ENCODE measurements at places on chromosomes 5 and 9. TPM values are rescaled to one million over a fixed set of nuclear protein-coding genes. Genes with fewer than 3 reads are reported as not detected.

SLC22A4 gene
- total RNA-seq: 4.0 TPM

ACTBL2 gene
- total RNA-seq: not detected

TMC1 gene
- 2.1 TPM for total RNA-seq

SHISAL2B gene
- total RNA-seq: not detected

SLC34A1 gene
- total RNA-seq: not detected

FOXI1 gene
- total RNA-seq: not detected

FAM114A2 gene
- total RNA-seq: 25.7 TPM

ADAMTS13 gene
- total RNA-seq: 12.6 TPM

COMMD10 gene
- total RNA-seq: 37.1 TPM

LHX3 gene
- total RNA-seq: not detected

PHYHD1 gene
- 55.1 TPM for total RNA-seq

PCDHGA9 gene
- total RNA-seq: 16.1 TPM

KIF27 gene
- 13.3 TPM for total RNA-seq

FAM200C gene
- 11.9 TPM for total RNA-seq

SLC6A7 gene
- total RNA-seq: 52.3 TPM

PAEP gene
- total RNA-seq: not detected

SYK gene
- 6.5 TPM for total RNA-seq

IFNA2 gene
- 1.0 TPM for total RNA-seq

ZBED3 gene
- 12.3 TPM for total RNA-seq

OBP2B gene
- not detected for total RNA-seq

CLTB gene
- 147 TPM for total RNA-seq

EIF4EBP3 gene
- 9.6 TPM for total RNA-seq

FLT4 gene
- total RNA-seq: 2.5 TPM

SH3TC2 gene
- 15.9 TPM for total RNA-seq

CDKN2B gene
- 3.0 TPM for total RNA-seq

GFI1B gene
- total RNA-seq: 0.25 TPM

RHOBTB3 gene
- 155 TPM for total RNA-seq

TRPM6 gene
- 1.8 TPM for total RNA-seq

BHMT gene
- 2.7 TPM for total RNA-seq

SAPCD2 gene
- 4.5 TPM for total RNA-seq

FREM1 gene
- 4.4 TPM for total RNA-seq

BARHL1 gene
- total RNA-seq: not detected

MYORG gene
- 31.2 TPM for total RNA-seq

TPM2 gene
- total RNA-seq: 34.4 TPM

ARHGEF39 gene
- total RNA-seq: 1.8 TPM

ORM2 gene
- not detected for total RNA-seq

GGTA1 gene
- total RNA-seq: 10.0 TPM

LEAP2 gene
- 0.99 TPM for total RNA-seq

TSSK1B gene
- total RNA-seq: not detected

C9orf153 gene
- 0.78 TPM for total RNA-seq

ABCA2 gene
- 348 TPM for total RNA-seq

AK8 gene
- 3.3 TPM for total RNA-seq

NREP gene
- total RNA-seq: 108 TPM

IFNA13 gene
- total RNA-seq: not detected

FASTKD3 gene
- 10.2 TPM for total RNA-seq

NME5 gene
- total RNA-seq: 22.6 TPM

TOR1A gene
- 33.5 TPM for total RNA-seq

MSX2 gene
- 0.33 TPM for total RNA-seq

ADRB2 gene
- 3.4 TPM for total RNA-seq

ZNF483 gene
- 207 TPM for total RNA-seq

RASEF gene
- total RNA-seq: 6.6 TPM

TMEM252 gene
- not detected for total RNA-seq

PCDHGA11 gene
- 12.7 TPM for total RNA-seq

SLC6A19 gene
- not detected for total RNA-seq

FAM78A gene
- total RNA-seq: 10.1 TPM

Measured in dorsolateral prefrontal cortex (tissue), 122 donors.